Esophagus muscularis mucosa (tissue), 4 donors: ENCODE measurements at places on chromosomes 7 and 10. TPM values are rescaled to one million over a fixed set of nuclear protein-coding genes. Genes with fewer than 3 reads are reported as not detected.
A peak's percentile ranks its signal among the peaks of the same experiment; 100 is the strongest.

- no peaks in the 10 kb centered on the region for H3K27me3 ChIP-seq
- H3K4me3 ChIP-seq: no peak overlapping the region
- H3K27ac ChIP-seq: no peak overlapping the region
- H3K36me3 ChIP-seq: peaks cover 9% of the 10 kb centered on the region
Observed at GRCh38 chr7:882336-883035, 6.1 kb downstream of the GET4 start.

GRCh38 chr7:150307129-150307528, 16.0 kb upstream of the LRRC61 start:
- no peak overlapping the region for H3K4me3 ChIP-seq
- H3K27me3 ChIP-seq: no peaks in the 10 kb centered on the region
- H3K36me3 ChIP-seq: no peaks in the 10 kb centered on the region
- no peak overlapping the region for H3K27ac ChIP-seq

- H3K27me3 ChIP-seq: no peaks in the 10 kb centered on the region
- no peak for DNase-seq
Observed at GRCh38 chr7:127366680-127367079, 25.8 kb downstream of the ZNF800 start.

DNA sequence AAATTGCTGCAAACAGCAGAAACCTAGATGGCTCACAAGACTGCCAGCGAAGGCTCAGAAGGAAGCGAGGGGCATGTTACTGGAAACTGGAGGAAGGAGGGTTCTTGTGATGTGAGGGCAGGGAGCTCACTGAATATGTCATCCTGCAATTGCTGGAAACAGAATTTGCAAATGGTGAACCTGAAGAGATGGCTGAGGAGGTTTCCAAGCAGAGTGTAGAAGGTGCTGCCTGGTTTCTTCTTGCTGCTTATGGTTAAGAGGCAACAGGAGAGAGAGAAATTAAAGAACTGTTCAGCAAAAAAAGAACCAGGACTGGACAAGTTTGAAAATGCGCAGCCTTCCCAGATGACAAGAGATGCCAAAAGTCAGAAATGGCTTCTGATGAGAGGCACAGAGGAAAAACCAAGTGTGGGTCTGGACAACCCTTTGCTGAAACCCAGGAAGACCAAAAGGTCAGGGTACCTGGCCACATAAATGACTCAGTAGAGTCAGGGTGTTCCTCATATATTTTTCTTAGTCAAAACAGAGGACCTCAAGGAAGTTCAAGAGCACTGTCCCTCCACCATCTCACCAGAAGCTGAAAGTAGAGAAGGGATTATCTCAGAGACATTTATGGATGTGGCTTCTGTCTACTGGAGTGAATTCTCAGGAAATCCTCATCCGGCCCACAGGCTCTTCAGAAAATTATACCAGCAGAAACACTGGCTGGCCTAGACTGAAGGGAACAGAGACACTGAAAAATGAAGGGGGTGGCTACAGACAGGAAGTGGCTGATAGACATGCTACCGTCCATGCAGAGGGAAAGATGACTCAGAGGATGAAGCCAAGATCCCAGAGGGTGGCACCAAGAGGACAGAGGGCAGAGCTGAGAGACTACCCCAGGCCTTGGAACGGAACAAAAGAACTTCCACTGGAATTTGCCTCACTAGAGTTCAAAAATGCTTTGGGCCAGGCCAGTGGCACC, 10.1 kb downstream of the PAPOLB start:
- H3K4me3 ChIP-seq: no peak overlapping the region
- H3K27ac ChIP-seq: no peak overlapping the region
- H3K27me3 ChIP-seq: no peaks in the 10 kb centered on the region
- peaks cover 6% of the 10 kb centered on the region for H3K4me1 ChIP-seq
- no peak for DNase-seq
- no peaks in the 10 kb centered on the region for H3K36me3 ChIP-seq

GRCh38 chr10:15748126-15748525, 28.4 kb upstream of the ITGA8 start:
- H3K36me3 ChIP-seq: no peaks in the 10 kb centered on the region
- no peak overlapping the region for H3K4me3 ChIP-seq
- H3K4me1 ChIP-seq: peaks cover 8% of the 10 kb centered on the region
- H3K27ac ChIP-seq: no peak overlapping the region

- peak overlapping the region; percentile 99 for H3K27ac ChIP-seq
- DNase-seq: peak; percentile 94
- no peaks in the 10 kb centered on the region for H3K27me3 ChIP-seq
- H3K36me3 ChIP-seq: no peaks in the 10 kb centered on the region
Observed at GRCh38 chr10:87095236-87095945, 385 bp downstream of the SHLD2 start.

DNA sequence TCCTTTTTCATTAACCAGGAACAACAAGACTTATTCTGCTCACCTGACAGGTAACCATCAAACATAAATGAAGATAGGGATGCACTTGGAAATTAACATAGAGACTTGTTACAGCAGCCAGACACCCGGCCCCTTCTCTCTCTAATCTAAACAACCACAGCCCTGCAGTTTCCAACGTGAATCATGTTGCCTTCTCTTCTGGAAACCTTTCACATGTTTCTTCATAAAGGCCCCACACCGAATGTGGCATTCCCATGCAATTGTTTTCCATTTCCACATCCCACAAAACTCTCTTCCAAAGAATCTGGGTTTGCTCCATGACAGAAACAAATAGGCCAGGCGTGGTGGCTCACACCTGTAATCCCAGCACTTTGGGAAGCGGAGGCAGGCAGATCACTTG, 15.0 kb upstream of the WDR86 start:
- H3K36me3 ChIP-seq: no peaks in the 10 kb centered on the region
- H3K4me1 ChIP-seq: peaks cover 15% of the 10 kb centered on the region
- no peak overlapping the region for H3K27ac ChIP-seq
- no peak overlapping the region for H3K4me3 ChIP-seq
- no peak for DNase-seq

DNA sequence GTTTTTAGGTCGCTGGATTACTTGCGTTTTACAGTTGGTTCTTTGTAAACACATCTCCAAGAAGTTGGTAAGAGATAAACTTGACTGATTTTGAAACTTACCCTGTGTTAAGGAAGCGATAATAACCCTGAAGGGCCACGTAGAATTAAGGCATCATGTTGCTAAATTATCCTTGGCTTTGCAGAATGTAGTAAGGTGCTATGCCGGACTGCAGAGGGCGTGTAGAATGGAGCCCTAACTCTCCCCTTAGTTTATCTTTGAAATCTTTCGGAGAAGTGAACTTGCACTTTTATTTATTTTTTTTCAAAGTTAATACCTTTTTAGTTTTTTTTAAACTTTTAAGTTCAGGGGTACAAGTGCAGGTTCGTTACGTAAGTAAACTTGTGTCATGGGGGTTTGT, 208.8 kb upstream of the DKK1 start:
- H3K27ac ChIP-seq: no peak overlapping the region
- H3K36me3 ChIP-seq: no peaks in the 10 kb centered on the region
- H3K4me3 ChIP-seq: no peak overlapping the region

DNA sequence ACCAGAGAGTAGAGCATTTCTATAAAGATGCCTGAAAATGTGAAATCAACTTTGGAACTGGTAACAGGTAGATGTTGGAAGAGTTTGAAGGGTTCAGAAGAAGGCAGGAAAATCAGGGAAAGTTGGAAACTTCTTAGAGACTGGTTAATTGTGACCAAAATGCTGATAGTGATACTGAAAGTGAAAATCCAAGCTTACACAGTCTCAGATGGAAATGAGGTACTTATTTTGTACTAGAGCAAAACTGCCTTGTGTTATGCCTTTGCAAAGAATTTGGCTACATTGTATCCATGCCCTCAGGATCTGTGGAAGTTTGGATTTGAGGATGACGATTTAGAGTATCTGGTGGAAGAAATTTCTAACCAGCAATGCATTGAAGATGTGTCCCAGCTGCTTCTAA, 430.6 kb upstream of the KCND2 start:
- no peaks in the 10 kb centered on the region for H3K4me1 ChIP-seq
- no peaks in the 10 kb centered on the region for H3K36me3 ChIP-seq
- H3K27me3 ChIP-seq: no peaks in the 10 kb centered on the region
- no peak overlapping the region for H3K4me3 ChIP-seq
- no peak for DNase-seq
- no peak overlapping the region for H3K27ac ChIP-seq

DNA sequence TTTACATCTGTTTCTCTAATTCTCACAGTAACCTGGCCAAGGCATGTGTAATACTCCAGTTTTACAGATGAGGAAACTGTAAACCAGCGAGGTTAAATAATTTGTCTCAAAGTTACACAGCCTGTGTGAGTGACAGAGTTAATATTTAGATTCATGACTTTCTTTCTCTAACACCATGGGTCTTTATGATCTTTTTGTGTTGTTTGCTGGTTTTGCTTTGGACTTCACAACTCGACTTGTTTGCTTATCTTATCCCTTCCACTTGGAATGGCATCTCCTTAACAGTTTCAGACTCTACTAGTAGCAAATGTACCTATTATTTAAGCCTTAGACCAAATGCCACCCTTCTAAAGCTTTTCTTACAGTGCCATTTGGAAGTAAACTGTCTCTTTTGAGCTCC, 34.4 kb downstream of the MXI1 start:
- peaks cover 21% of the 10 kb centered on the region for H3K4me1 ChIP-seq
- no peak overlapping the region for H3K4me3 ChIP-seq
- H3K27ac ChIP-seq: no peak overlapping the region
- DNase-seq: no peak
- H3K36me3 ChIP-seq: peaks cover 20% of the 10 kb centered on the region
- no peaks in the 10 kb centered on the region for H3K27me3 ChIP-seq

DNA sequence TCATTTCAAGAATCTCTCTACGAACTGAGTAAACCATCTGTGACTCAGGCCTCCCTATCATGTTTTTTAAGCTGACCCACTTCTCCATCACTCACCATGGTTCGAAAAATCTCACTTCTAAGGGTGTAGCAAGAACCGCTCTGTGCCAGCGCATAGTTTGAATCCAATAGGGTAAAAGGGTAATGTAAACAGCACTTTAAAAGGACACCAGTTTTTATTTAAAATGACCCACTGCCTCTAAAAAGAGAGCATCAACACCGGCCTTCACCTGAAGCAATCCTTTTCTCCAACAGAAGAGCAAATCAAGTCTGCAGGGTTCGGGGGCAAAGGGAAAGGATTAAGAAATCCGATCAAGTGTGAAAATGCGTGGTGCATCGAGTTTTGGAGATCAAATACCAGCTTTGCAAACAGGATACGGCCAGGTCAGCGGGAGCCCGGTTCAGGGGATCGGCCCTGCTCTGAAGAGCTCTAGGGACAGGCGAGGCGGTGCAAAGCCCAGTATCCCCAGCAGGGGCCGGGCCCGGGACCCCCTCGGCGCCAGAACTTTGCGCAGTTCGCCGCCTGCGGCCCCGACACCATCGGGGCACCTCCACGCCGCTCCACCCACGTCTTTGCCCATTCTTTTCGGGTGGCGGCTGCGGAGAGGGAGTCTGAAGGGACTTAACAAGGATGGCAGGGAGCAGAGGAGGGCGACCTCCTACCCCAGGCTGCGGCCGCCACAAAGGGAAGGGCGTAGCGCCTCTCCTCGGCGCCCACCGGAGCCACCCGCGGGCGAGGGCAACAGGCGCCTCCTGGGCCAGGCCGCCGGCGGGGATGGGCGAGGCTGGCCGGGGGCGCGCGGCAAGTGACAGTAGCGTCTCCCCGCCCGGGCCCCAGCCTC, 842 bp downstream of the NMT2 start:
- H3K4me1 ChIP-seq: peaks cover 38% of the 10 kb centered on the region
- H3K36me3 ChIP-seq: no peaks in the 10 kb centered on the region
- peak overlapping the region; percentile 99 for H3K4me3 ChIP-seq

DNA sequence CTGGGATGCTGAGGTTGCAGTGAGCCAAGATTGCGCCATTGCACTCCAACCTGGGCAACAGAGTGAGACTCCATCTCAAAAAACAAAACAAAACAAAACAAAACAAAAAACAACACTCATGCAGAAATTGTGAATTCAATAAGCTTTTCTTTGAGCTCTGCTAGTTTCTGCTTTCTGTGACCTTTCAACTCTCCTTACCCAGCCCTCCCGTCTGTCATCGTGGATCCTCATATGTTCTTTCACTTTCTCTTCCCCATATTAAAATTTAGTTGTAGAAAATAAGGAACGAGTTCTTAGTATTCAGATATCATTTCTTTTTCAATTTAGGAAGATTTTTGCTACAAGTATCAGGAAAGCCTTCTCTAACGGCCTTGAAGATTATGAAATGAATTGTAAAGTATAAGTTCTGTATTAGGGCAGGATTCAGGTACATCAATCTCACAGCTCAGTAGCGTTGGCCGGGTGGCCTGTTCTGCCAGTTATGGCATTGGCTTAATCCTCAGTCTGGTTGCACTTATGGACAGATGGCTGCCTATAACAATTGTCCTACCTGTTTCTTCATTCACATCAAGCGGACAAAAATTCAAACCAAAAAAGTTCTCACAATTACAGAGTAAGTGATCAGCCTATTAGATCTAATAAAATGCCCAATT, 1167.0 kb downstream of the SORCS3 start:
- no peaks in the 10 kb centered on the region for H3K27me3 ChIP-seq
- H3K4me1 ChIP-seq: no peaks in the 10 kb centered on the region
- no peak overlapping the region for H3K4me3 ChIP-seq
- no peak for DNase-seq
- no peak overlapping the region for H3K27ac ChIP-seq

DNA sequence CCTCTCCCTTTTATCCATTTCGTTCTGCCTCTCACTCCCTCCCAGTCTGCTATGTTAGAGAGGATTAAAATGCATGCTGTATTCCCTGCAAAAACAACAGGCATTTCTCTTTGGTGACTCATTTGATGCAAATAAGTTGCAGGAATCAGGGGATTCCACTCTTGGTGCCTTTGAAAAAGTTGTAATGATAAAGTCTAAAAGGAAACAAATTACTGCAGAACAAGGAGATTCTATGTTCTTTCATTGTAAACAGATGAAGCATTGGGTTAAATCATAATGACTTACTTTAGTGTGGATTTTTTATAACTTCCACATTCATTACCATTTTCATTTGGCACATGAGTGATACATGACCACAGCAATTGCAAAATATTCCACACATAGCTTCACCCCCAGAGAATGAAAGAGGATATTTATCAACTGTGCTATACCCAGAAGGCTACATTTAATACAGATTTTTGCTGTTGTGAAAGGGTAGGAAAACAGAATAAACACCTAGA, 33.4 kb upstream of the ABLIM1 start:
- no peak overlapping the region for H3K27ac ChIP-seq
- DNase-seq: no peak
- no peak overlapping the region for H3K4me3 ChIP-seq
- H3K36me3 ChIP-seq: no peaks in the 10 kb centered on the region

- H3K27me3 ChIP-seq: peaks cover 34% of the 10 kb centered on the region
- peak overlapping the region; percentile 72 for H3K27ac ChIP-seq
- H3K4me1 ChIP-seq: peaks cover 57% of the 10 kb centered on the region
- DNase-seq: no peak
- H3K36me3 ChIP-seq: no peaks in the 10 kb centered on the region
Observed at GRCh38 chr10:114634609-114634979, 23.5 kb downstream of the ABLIM1 start.

GRCh38 chr7:132618271-132618955, 42.1 kb upstream of the PLXNA4 start:
- H3K27ac ChIP-seq: no peak overlapping the region
- no peaks in the 10 kb centered on the region for H3K27me3 ChIP-seq
- H3K4me1 ChIP-seq: peaks cover 10% of the 10 kb centered on the region
- H3K4me3 ChIP-seq: no peak overlapping the region
- DNase-seq: peak; percentile 60
- H3K36me3 ChIP-seq: no peaks in the 10 kb centered on the region

The VGF gene
- total RNA-seq: not detected

The TMEM26 gene
- 0.17 TPM for total RNA-seq

The AEBP1 gene
- 234 TPM for total RNA-seq

The CCDC172 gene
- total RNA-seq: not detected

The SEMA3D gene
- 1.5 TPM for total RNA-seq

The DEPP1 gene
- 173 TPM for total RNA-seq

The FAM204A gene
- total RNA-seq: 78.7 TPM

The SYNPO2L gene
- not detected for total RNA-seq
